ENCODE measurements at places on chromosomes 12 and 14. TPM values are rescaled to one million over a fixed set of nuclear protein-coding genes. Genes with fewer than 3 reads are reported as not detected.

DNA sequence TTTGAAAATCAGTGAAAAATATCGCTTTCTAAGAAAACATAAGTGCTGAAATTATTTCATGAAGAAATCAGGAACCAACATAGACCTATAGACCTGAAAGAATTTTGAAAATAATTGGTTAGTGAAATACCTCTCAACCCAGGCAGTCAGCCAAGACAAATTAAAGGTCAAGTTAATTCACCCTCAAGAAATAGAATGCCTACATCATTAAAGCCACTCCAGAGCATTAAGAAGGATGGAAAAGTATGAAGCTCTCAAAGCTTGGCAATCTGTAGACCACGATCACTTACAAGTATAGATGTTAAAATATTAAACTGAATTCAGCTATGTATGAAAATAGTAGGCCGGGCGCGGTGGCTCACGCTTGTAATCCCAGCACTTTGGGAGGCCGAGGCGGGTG, 48.3 kb downstream of the SFSWAP start:
- DNase-seq = no peak

GRCh38 chr14:69891422-69891821, 12.2 kb downstream of the SMOC1 start:
- DNase-seq = no peak

DNA sequence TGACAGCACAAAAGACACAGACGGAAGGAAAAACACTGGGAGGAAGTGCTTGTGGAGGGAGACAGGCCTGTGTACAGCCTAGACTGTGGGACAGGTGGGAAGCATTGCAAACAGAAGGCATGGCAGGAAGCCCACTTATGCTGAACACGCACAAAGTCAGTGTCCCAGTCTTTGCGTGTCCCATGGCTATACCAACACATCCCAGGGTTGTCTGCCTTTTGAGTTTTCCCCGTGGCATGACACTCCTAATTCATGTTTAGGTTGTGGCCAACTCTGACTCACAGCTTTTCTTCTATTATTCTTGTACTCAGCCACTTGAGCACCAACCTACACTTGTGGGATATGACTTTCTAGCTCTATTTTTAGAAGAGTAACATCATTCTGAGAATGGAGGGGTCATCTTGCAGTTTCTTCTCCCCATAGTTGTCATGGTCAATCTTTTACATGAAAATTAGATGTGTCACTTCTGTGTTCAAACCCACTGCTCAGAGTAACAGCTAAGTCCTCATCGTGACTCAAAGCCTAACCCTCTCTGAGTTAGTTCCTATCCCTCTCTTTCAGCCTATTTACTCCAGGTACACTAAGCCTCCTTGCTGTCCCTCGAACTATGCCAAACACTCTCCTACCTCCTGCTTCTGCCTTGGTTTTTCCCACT, 27.5 kb upstream of the JPH4 start:
- no peak for DNase-seq

DNA sequence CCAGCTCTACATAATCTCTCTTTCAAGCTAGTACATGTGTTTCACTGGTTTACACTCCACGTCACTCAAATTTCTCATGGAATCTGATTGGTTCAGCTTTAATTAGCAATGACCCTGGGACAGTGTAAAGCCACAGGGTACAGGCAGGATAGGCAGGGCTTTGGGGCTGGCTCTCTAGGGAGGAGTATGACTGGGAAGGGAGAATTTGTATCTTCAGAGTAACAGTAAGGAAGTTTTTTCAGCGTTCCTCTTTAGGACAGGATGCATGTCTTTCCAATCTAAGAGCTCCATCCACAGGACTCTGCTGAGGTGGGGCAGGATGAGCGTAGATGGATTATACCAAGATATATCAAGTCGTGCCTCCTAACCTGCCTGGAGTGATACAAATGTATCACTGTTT, 112.0 kb upstream of the CLEC14A start:
- no peak for DNase-seq

The SLCO1B1 gene
- not detected for total RNA-seq

The ANP32D gene
- total RNA-seq = not detected

The SERPINA9 gene
- not detected for total RNA-seq
